ENCODE measurements at places on chromosomes 2 and 18. TPM values are rescaled to one million over a fixed set of nuclear protein-coding genes. Genes with fewer than 3 reads are reported as not detected.
A peak's percentile ranks its signal among the peaks of the same experiment; 100 is the strongest.

GRCh38 chr2:23208339-23208738 lies 176.6 kb upstream of the KLHL29 start:
- H3K27ac ChIP-seq: no peak overlapping the region
- H3K27me3 ChIP-seq: no peaks in the 10 kb centered on the region
- DNase-seq: no peak
- no peak overlapping the region for H3K4me3 ChIP-seq
- no peaks in the 10 kb centered on the region for H3K36me3 ChIP-seq

- DNase-seq: no peak
- H3K4me3 ChIP-seq: no peak overlapping the region
- peak overlapping the region; percentile 46 for H3K27ac ChIP-seq
- H3K27me3 ChIP-seq: no peaks in the 10 kb centered on the region
- no peaks in the 10 kb centered on the region for H3K36me3 ChIP-seq
Observed at GRCh38 chr2:102069311-102069974, 73.1 kb upstream of the IL1R1 start.

- no peak overlapping the region for H3K4me3 ChIP-seq
- DNase-seq: no peak
- no peaks in the 10 kb centered on the region for H3K4me1 ChIP-seq
- H3K27ac ChIP-seq: no peak overlapping the region
- H3K27me3 ChIP-seq: no peaks in the 10 kb centered on the region
- no peaks in the 10 kb centered on the region for H3K36me3 ChIP-seq
Observed at GRCh38 chr2:179561702-179562101, 297.1 kb upstream of the SESTD1 start.

- DNase-seq: no peak
- peaks cover 4% of the 10 kb centered on the region for H3K27me3 ChIP-seq
- no peak overlapping the region for H3K27ac ChIP-seq
- no peaks in the 10 kb centered on the region for H3K4me1 ChIP-seq
- no peaks in the 10 kb centered on the region for H3K36me3 ChIP-seq
Observed at GRCh38 chr2:154696810-154697417, 1.6 kb upstream of the KCNJ3 start.

DNA sequence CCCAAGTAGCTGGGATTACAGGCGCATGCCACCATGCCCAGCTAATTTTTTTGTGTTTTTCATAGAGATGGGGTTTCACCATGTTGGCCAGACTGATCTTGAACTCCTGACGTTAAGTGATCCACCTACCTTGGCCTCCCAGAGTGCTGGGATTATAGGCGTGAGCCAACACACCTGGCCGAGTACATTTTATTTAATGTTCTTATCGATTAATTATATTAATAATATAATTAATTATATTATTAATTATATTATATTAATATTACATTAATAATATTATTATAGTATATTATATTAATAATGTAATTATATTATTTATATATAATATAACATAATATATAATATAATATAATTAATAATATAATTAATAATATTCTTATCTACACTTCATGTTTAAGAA lies 101.4 kb downstream of the CCDC85A start:
- no peaks in the 10 kb centered on the region for H3K36me3 ChIP-seq
- no peak for DNase-seq
- H3K4me1 ChIP-seq: no peaks in the 10 kb centered on the region
- H3K4me3 ChIP-seq: no peak overlapping the region

GRCh38 chr2:133139847-133140533 lies 428.3 kb downstream of the NCKAP5 start:
- H3K4me1 ChIP-seq: no peaks in the 10 kb centered on the region
- H3K27ac ChIP-seq: no peak overlapping the region
- no peak overlapping the region for H3K4me3 ChIP-seq
- no peak for DNase-seq

GRCh38 chr2:64731746-64732145 lies 78.0 kb upstream of the SERTAD2 start:
- no peak overlapping the region for H3K4me3 ChIP-seq
- H3K27me3 ChIP-seq: no peaks in the 10 kb centered on the region
- peak overlapping the region; percentile 45 for H3K27ac ChIP-seq
- H3K4me1 ChIP-seq: no peaks in the 10 kb centered on the region

DNA sequence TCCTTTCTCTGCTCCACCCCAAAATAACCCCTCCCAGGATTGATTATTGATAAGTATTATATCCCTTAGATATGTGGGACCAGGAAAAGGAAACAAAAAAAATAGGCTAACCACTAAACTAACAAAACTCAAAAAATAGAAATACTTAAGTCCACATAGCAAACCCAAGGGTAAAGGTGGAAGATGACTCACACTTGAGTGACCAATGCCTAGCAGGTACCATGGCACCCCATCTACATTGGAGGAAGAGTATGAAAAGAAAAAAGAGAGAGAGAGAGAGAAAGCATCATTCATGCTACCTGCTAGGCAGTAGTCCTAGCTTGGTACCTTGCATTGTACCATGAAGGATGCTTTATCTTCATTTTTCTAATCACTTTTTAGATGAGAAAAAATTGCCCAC lies 6.3 kb downstream of the EXOC6B start:
- no peaks in the 10 kb centered on the region for H3K27me3 ChIP-seq
- no peaks in the 10 kb centered on the region for H3K36me3 ChIP-seq
- DNase-seq: no peak
- no peak overlapping the region for H3K27ac ChIP-seq

DNA sequence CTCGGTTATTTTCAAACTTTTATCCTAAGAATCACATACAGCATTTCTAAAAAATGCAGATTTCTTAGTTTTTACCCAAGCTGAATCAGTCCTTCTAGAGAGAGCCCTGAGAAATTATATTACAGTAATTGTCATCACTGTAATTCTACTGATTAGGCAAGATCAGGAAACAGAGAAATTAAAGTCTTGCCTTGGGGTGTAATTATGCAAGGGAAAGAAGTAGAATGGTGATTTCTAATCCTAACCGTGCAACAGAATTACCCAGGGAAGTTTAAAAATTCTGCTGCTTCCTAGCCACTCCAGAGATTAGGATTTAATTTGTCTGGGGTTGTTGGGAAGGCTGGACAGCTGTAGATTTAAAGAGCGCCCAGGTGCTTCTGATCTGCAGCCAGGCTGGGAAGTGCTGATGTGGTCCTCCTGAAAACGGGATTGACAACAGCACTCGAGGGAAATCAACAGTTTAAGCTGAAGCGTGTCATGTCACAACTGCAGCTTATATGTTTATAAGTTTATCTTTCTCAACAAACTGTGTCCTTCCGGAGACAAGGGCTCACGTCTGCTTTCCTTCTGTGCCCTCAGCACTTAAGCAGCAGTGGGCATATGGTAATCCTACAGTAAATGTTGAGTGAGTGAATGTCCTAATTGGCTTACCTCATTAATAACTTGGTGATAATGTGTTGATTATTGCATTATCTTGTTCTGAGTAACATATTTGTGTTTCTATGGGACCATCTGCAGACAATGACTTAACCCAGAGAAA lies 671.9 kb upstream of the SOX11 start:
- no peak for DNase-seq
- H3K4me1 ChIP-seq: no peaks in the 10 kb centered on the region
- H3K27ac ChIP-seq: no peak overlapping the region
- H3K36me3 ChIP-seq: no peaks in the 10 kb centered on the region
- no peaks in the 10 kb centered on the region for H3K27me3 ChIP-seq

GRCh38 chr2:213848631-213849030 lies 562.2 kb upstream of the VWC2L start:
- H3K4me3 ChIP-seq: no peak overlapping the region
- no peaks in the 10 kb centered on the region for H3K36me3 ChIP-seq
- no peak overlapping the region for H3K27ac ChIP-seq
- no peak for DNase-seq
- H3K4me1 ChIP-seq: no peaks in the 10 kb centered on the region

DNA sequence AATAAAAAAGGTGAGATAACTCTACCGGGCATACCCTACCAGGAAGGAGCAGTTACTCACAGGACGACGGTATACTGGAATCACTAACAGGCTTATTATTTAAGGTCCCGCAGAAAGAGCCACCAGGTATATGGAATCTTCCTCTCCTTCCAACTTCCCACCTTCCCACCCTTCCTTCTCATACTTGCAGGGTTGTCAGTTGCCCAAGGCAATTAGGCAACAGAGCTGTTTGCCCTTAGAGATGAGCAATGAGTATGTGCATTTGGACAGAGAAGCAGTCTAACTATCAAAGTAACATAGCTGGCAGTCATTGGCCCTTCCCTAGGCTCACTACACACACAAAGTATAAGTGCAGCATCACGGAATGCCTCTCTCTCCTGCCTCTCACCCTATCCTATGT lies 32.1 kb upstream of the EVA1A start:
- no peak overlapping the region for H3K27ac ChIP-seq
- H3K4me3 ChIP-seq: no peak overlapping the region
- no peaks in the 10 kb centered on the region for H3K36me3 ChIP-seq
- H3K4me1 ChIP-seq: no peaks in the 10 kb centered on the region
- DNase-seq: no peak

- no peaks in the 10 kb centered on the region for H3K36me3 ChIP-seq
- DNase-seq: no peak
- no peak overlapping the region for H3K4me3 ChIP-seq
- H3K4me1 ChIP-seq: no peaks in the 10 kb centered on the region
- H3K27ac ChIP-seq: no peak overlapping the region
Observed at GRCh38 chr2:25825238-25825637, 53.0 kb downstream of the ASXL2 start.

- H3K4me1 ChIP-seq: peaks cover 2% of the 10 kb centered on the region
- no peaks in the 10 kb centered on the region for H3K27me3 ChIP-seq
- H3K4me3 ChIP-seq: no peak overlapping the region
- no peaks in the 10 kb centered on the region for H3K36me3 ChIP-seq
- DNase-seq: no peak
- no peak overlapping the region for H3K27ac ChIP-seq
Observed at GRCh38 chr2:96687711-96688640, 45.4 kb downstream of the FER1L5 start.

DNA sequence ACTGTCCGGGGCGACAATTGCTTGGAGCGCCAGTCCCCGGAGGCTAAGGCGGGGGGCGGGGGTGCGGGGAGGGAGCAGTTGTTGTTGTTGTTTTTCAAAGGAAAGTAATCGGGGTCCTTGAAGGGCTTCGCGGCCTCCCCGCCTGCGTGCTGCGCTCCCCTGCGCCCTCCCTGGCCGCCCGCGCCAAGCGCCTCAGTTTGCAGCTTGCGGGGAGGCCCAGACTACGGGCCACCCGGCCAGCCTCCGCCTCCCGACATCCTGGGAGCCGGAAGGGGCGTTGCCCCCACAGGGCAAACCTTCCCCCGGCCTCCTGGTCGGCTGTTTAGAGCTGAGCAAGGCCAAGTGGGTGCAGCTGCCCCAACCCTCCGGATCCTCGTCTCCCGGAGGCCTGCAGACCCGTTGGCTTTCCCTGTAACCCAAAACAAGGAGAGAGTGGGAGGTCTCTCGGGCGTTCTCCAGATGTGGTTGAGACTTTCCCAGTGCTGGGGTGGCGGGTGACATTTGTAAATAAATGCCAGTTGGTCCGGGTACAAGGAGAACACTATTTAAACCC lies 3.7 kb upstream of the SIX3 start:
- peaks cover 3% of the 10 kb centered on the region for H3K4me1 ChIP-seq
- H3K27ac ChIP-seq: no peak overlapping the region
- DNase-seq: no peak
- peaks cover 83% of the 10 kb centered on the region for H3K27me3 ChIP-seq
- H3K36me3 ChIP-seq: no peaks in the 10 kb centered on the region
- no peak overlapping the region for H3K4me3 ChIP-seq

GRCh38 chr2:184598316-184599053 lies at the start of gene ZNF804A:
Gene ZNF804A (plus strand): TSS chr2:184598529. CDS start chr2:184598960, 431 bp downstream.
- H3K4me1 ChIP-seq: no peaks in the 10 kb centered on the region
- H3K27me3 ChIP-seq: no peaks in the 10 kb centered on the region
- DNase-seq: no peak
- peak within 1 kb of the TSS; percentile 44 for H3K27ac ChIP-seq

- no peak overlapping the region for H3K27ac ChIP-seq
- peaks cover 3% of the 10 kb centered on the region for H3K4me1 ChIP-seq
- DNase-seq: no peak
- H3K4me3 ChIP-seq: no peak overlapping the region
Observed at GRCh38 chr2:203732953-203733510, 26.6 kb downstream of the CD28 start.

- no peak for DNase-seq
- H3K27ac ChIP-seq: no peak overlapping the region
- H3K4me3 ChIP-seq: no peak overlapping the region
- no peaks in the 10 kb centered on the region for H3K36me3 ChIP-seq
- no peaks in the 10 kb centered on the region for H3K4me1 ChIP-seq
Observed at GRCh38 chr2:100982431-100982861, 19.6 kb upstream of the RPL31 start.

- no peak for DNase-seq
- no peak overlapping the region for H3K4me3 ChIP-seq
- no peak overlapping the region for H3K27ac ChIP-seq
- H3K36me3 ChIP-seq: no peaks in the 10 kb centered on the region
Observed at GRCh38 chr2:217489145-217489960, 513.4 kb downstream of the TNS1 start.

DNA sequence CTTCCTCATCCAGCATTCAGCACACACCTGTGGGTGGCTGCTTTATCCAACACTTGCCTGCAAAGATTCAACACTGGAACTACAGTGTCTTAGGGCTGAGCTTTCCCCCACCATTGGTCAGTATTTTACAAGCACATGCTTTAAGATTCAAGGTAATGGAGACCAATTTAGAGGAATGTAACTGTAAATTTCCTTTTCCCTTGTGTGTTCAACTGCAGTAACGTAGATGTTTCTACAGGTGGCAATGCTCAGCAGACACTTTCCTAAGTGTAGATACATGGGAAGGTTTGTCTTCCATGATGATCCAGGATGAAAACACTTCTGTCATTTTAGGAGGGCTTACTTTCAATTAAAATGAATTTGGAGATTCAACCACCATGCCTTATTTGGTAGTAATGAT lies 143.6 kb upstream of the PXDN start:
- no peak overlapping the region for H3K27ac ChIP-seq
- H3K4me1 ChIP-seq: no peaks in the 10 kb centered on the region
- no peaks in the 10 kb centered on the region for H3K36me3 ChIP-seq
- no peak for DNase-seq

DNA sequence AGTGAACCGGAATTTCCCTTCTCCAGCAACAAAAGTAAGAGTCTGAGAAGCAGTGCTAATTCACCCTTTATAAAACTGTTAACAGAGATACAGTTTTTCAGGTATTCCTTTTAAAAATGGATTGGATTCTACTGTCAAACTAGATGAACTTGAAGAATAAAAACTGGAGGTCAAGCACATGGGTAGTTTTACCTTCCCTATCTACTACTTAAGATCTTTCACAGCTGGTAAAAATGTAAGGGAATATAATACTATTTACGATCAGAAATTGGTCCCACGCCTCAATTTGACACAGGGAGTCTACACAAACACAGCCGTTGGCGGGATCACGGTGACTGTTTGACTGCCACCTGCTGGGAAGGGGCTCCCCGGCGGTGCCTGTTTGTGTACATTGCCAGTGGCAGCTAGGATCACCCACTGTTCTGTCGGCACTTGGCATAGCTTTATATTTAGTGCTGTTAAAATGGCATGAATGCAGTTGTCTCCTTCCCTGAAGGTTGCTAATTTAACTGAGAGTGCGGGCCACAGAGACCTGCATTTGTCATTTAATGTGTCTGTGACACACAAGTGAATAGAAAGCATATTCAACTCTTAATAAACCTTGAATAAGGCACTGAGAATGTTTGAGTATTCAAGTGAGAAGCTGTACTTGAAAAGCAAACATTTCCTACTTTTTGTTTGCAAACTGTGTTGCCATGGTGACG lies 59.5 kb downstream of the ABCG8 start:
- peak; percentile 62 for DNase-seq
- peaks cover 3% of the 10 kb centered on the region for H3K4me1 ChIP-seq
- no peaks in the 10 kb centered on the region for H3K27me3 ChIP-seq
- H3K27ac ChIP-seq: no peak overlapping the region
- H3K36me3 ChIP-seq: no peaks in the 10 kb centered on the region

Gene CD8A
- 2.5 TPM for total RNA-seq

Gene EFHD1
- 33.1 TPM for total RNA-seq

Gene SEPTIN2
- total RNA-seq: 202 TPM

Gene FAM237A
- total RNA-seq: not detected

Gene DNAJC5G
- 16.1 TPM for total RNA-seq

Gene IKZF2
- total RNA-seq: 27.8 TPM

Gene ABCB11
- not detected for total RNA-seq

Gene MC5R
- not detected for total RNA-seq

Gene CBLN2
- total RNA-seq: 6.3 TPM
